ENCODE measurements at places on chromosomes 5 and 9.
A peak's percentile ranks its signal among the peaks of the same experiment; 100 is the strongest.

- H3K4me3 ChIP-seq = no peak overlapping the region
- H3K36me3 ChIP-seq = peaks cover 2% of the 10 kb centered on the region
- no peaks in the 10 kb centered on the region for H3K27me3 ChIP-seq
- no peak for DNase-seq
- no peak overlapping the region for H3K27ac ChIP-seq
- H3K4me1 ChIP-seq = no peaks in the 10 kb centered on the region
Observed at GRCh38 chr5:129120158-129120581, 25.6 kb downstream of the ISOC1 start.

- peak; percentile 86 for DNase-seq
- peaks cover 57% of the 10 kb centered on the region for H3K36me3 ChIP-seq
- H3K27me3 ChIP-seq = no peaks in the 10 kb centered on the region
- peak overlapping the region; percentile 97 for H3K27ac ChIP-seq
- peak overlapping the region; percentile 92 for H3K4me3 ChIP-seq
- H3K4me1 ChIP-seq = peaks cover 37% of the 10 kb centered on the region
Observed at GRCh38 chr9:93451849-93452709, 594 bp downstream of the FAM120A start.

DNA sequence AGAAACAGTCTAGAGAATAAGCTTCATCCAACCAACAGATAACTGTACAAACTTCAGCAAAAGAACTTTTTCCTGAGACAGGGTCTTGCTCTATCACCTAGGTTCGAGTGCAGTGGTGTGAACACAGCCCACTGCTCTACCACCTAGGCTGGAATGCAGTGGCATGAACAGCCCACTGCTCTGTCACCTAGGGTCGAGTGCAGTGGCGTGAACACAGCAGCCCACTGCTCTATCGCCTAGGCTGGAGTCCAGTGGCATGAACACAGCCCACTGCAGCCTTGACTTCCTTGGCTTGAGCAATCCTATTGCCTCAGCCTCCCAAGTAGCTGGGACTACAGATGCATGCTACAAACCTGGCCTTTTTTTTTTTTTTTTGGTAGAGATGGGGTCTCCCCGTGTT, 43.4 kb downstream of the ERMP1 start:
- H3K4me3 ChIP-seq = no peak overlapping the region
- peaks cover 50% of the 10 kb centered on the region for H3K4me1 ChIP-seq
- no peak overlapping the region for H3K27ac ChIP-seq
- peaks cover 82% of the 10 kb centered on the region for H3K36me3 ChIP-seq
- DNase-seq = no peak
- H3K27me3 ChIP-seq = no peaks in the 10 kb centered on the region

DNA sequence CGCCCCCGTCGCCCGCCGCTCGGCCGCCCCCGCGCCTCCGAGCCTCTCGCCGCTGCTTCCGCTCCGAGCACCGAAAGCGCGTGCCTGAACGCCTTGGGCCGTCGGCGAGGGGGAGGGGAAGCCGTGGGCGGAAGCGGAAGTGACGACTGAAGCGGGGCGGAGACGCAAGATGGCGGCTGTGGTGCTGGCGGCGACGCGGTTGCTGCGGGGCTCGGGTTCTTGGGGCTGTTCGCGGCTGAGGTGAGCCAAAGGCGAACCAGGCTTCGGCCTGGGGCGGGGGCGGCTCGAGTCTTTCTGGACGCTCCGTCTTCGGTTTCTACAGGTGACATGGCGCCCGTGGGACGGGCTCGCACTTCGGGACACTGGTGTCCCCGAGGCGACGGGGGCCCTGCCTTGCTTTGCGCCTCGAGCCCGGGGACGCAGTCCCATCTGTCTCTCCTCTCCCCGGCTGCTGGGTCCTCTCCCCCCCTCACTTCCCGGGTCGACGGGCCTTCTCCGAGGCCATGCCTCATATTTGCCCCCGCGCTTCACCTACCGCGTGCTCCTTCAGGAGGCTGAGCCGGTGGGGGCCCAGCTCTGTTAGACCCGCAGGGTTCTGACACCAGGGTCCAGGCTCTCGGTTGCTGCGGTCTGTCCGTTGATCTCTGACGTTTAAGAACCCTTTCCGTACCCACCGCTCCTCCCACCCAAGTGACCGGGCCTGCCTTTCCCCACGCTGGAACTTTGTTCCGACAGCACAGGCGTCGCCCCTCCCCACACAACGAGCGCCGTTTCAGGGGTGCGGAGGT, at the start of the genes ENTR1 and PMPCA:
TSS of gene ENTR1 (minus strand) at position 115 of the 788 bp plus-strand sequence. CDS start 217 bp downstream, outside the sequence.
TSS of gene PMPCA (plus strand) at position 159 of the 788 bp plus-strand sequence. CDS start at position 170, 11 bp downstream.
- H3K27me3 ChIP-seq = no peaks in the 10 kb centered on the region
- peaks cover 40% of the 10 kb centered on the region for H3K4me1 ChIP-seq
- H3K27ac ChIP-seq = peak within 1 kb of the TSS; percentile 95
- peak; percentile 99 for DNase-seq

GRCh38 chr9:101536351-101536750, 2.7 kb downstream of the RNF20 start:
- peaks cover 9% of the 10 kb centered on the region for H3K4me1 ChIP-seq
- no peak overlapping the region for H3K4me3 ChIP-seq
- no peak overlapping the region for H3K27ac ChIP-seq
- DNase-seq = no peak
- peaks cover 10% of the 10 kb centered on the region for H3K36me3 ChIP-seq
